ENCODE measurements at places on chromosomes 7 and 10.

DNA sequence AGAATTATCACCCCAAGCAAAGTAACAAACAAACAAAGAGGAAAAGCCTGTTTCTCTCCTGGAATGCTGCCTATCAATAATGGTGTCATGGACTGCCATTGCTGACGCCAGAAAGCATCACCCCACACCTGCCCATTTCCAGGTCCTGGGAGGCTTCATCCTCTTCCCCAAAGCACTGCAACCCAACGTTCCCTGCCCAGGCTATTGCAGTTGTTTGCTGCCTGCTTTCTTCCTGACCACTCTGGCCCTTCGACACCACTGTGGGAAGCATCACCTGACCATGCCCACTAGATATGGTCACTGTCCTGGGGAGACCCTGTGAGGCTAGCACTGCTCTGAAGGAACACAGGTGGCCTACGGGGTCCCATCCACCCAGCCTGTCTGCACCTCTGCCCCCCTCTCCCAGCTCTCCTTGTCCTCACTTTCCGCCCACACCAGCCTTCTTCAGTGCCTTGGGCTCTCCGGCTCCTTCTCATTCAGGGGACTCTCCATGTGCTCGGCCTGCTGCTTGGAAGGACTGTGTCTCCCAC, 439.6 kb downstream of the GLRX3 start:
- no peak for DNase-seq

DNA sequence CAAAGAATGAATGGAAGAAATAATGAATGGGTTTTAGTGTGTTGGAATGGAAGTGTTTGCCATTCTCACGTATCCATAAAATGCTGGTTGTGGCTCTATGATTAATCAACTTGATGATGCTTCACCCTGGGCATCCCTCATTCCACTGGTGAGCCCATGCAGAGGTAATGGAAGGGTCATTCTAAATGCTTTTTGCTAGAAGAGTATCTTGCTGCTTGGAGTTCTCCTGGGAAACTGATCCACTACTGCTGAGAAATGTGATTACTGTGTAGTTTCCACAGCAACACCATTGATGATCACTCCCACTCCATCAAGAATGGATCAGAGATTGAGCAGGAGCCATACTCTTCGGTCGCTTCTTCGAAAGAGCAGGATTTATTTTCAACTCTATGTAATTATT, 101.6 kb downstream of the ARL5B start:
- no peak for DNase-seq

GRCh38 chr10:86642021-86642420, 12.3 kb upstream of the OPN4 start:
- peak; percentile 17 for DNase-seq

- peak; percentile 10 for DNase-seq
Measured at GRCh38 chr10:117860823-117861222, 185.9 kb downstream of the RAB11FIP2 start.

DNA sequence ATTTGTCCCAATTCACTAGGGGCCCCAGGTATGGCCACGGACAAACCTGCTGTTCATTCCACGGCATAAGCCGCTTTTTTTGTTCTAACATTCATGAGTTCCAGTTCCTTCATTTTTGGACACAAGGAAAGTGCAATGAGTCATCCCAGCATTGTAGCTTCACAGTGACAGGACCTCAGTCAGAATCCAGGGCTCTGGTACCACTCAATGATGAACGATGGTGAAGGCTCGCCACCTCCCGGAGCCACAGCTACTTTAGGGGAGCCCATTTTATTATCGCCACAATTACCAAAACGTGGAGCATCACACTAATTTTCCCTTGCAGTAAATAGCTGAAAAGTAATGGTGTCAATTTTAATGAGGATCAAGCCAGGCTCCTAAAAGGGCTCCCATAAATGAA, 62.9 kb downstream of the FGFR2 start:
- DNase-seq: no peak

GRCh38 chr10:51699145-51699474, 285 bp downstream of the CSTF2T start:
- DNase-seq: no peak

- DNase-seq: no peak
Measured at GRCh38 chr7:153010416-153010815, 250.9 kb downstream of the ACTR3B start.

DNA sequence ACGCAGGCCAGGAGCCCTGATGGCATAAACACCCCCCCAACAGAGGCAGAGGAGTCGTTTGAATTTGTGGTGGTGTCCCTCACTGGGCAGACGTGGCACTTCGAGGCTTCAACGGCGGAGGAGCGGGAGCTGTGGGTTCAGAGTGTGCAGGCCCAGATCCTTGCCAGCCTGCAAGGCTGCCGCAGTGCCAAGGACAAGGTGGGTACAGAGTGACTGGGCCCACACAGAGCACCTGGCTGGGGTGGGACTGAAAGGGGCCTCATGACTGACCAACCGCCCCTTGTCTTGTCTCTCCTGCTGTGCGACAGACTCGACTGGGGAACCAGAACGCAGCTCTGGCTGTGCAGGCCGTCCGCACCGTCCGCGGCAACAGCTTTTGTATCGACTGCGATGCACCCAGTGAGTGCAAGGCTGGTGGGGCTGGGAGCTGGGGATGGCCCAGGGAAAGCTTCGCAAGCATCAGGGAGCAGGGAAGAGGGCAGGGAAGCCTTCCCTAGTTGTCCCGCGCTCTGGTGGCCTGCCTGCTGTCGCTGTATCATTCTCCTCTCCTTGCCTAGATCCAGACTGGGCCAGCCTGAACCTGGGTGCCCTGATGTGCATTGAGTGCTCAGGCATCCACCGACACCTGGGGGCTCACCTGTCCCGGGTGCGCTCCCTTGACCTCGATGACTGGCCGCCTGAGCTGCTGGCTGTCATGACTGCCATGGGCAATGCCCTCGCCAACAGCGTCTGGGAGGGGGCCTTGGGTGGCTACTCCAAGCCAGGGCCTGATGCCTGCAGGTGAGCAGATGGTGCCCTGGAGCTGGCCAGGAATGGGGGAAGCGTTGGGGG, 25.4 kb downstream of the GBX1 start:
- DNase-seq: no peak

- DNase-seq: no peak
Measured at GRCh38 chr10:75234683-75235374, 928 bp downstream of the COMTD1 start.

- peak; percentile 63 for DNase-seq
Measured at GRCh38 chr10:21372651-21373410, 152.7 kb downstream of the SKIDA1 start.
